ENCODE measurements at places on chromosomes 1 and 21. TPM values are rescaled to one million over a fixed set of nuclear protein-coding genes. Genes with fewer than 3 reads are reported as not detected.

The HTR1D gene
- not detected for total RNA-seq

The RGS13 gene
- not detected for total RNA-seq

The LEMD1 gene
- total RNA-seq: not detected

The SLFNL1 gene
- total RNA-seq: 0.29 TPM

- DNase-seq: no peak
Observed at GRCh38 chr21:38712071-38712470, 93.7 kb upstream of the ETS2 start.

- DNase-seq: no peak
Observed at GRCh38 chr1:210464519-210465039, 135.9 kb downstream of the HHAT start.

The CYP4A22 gene
- 0.32 TPM for total RNA-seq

The ERG gene
- 7.0 TPM for total RNA-seq

The SPRR2A gene
- not detected for total RNA-seq

GRCh38 chr1:226642421-226642820 lies 93.9 kb downstream of the STUM start:
- DNase-seq: no peak

DNA sequence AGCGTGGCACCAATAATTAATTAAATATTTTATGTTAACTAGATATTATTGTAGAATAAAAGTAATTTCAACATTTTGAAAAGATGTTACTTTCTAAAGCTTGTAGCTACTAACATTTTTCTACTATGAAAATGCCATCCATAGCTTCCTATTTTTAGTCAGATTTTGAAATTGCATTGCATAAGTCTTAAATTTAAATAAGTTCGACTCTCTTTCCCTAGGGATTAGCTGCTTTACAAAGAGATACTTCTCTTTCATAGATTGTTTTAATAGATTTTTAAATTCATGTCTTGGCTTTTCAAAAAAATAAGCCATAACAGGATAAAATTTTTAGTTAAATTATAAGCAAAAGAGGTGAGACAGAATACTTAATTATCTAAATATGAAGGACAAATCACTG lies 1279.6 kb downstream of the KCNT2 start:
- DNase-seq: no peak

DNA sequence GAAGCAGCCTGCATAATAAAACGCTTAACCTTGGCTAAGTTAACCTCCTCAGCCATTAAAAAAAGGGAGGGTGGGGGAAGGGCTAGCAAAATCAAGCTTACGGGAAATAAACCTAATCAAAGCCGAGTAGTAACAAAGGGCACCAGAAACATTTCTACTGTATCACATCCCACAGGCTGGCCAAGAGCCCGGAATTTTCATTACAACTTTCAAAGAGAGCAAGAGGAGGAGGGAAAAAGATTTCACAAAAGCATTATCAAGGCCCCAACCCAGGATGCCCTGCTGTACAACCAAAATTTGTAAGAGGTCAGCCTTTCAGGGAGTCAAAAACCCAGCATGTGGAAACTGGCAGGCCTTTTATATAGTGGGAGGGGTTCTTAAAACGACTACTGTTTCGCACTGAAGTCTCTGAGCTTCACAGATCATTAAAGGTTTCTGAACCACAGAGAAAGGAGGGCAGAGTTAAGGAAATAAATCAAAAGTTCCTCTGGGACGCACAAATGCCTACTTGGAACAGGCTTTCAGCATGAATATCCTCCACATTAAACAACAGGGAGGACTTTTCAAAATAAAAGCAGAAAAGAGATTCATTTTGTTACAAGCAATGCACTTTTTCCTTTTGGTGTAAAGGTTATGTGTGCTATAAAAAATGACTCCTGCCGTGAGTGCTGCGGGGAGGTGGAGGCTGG lies 90.4 kb downstream of the SLC45A1 start:
- peak; percentile 62 for DNase-seq

- DNase-seq: no peak
Observed at GRCh38 chr1:185914089-185914488, 179.9 kb downstream of the HMCN1 start.

DNA sequence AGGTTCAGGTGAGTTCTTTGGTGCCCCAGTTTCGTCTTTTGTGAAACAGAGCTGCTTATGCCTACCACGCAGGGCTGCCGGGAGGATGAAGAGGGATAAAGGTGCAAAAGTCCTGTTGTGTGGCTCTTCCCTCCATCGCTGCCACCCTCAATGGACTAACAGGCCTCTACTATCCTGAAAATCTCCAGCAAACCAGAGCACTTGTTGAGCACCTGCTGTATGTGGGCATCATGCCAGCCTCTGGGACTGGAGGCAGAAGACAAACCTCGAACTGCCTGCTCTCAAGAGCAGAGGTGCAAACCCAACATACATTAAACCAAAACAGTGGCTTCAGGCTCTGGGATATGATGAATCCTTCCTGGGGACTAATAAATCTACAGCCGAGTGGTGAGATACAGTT lies 174.1 kb downstream of the ACTL8 start:
- no peak for DNase-seq

The TDRD10 gene
- 0.62 TPM for total RNA-seq

The EVI5 gene
- 12.5 TPM for total RNA-seq

DNA sequence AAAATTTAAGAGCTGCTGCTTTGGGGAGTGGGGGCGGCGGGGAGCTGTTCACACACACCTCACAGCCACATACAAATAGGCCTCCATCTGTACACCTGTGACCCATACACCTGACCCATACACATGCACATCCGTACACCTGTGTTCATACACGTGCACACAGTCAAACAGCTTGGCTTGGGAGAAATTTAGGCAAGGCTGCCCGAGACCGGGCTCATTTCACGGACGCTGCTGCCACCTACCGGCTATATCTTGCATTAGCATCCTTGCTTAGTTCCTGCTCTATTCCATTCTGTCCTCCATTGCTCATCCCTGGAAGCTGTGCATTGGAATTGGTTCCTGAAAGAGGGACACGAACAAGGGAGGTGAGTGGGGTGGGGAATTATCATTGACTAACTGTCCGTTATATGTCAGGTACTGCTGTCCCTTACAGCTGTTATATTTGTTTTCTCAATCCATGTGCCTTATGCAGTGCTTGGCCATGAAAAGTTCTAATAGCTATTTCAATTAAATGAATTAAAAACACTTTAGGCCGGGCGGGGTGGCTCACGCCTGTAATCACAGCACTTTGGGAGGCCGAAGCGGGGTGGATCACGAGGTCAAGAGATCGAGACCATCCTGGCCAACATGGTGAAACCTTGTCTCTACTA lies 37.1 kb upstream of the EPB41 start:
- peak; percentile 66 for DNase-seq

- DNase-seq: no peak
Observed at GRCh38 chr21:21177353-21177986, 179.3 kb downstream of the NCAM2 start.

The ADAMTS4 gene
- total RNA-seq: 12.4 TPM

GRCh38 chr1:27526569-27527222 lies 36.7 kb upstream of the WASF2 start:
- DNase-seq: no peak

DNA sequence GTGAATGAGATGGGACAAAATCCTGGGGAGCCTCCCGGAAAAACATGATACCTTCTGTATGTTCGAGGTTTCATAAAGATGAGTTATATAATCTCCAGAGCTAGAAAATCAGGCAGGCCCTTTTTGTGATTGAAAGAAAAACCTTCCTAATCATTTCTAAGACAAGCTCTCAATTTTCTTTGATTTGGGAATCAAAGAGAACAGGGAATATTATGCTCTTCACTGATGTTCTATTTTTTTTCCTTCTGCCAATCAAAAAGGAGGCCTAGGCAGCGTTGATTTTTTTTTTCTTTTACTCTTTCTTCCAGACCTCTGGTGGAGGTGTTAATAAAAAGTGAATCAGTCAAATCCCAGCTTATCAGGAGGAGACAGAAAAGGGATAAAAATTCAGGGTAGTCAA lies 34.5 kb downstream of the DIRAS3 start:
- no peak for DNase-seq

- peak; percentile 89 for DNase-seq
Observed at GRCh38 chr1:36450270-36450918, at the start of gene OSCP1. Gene OSCP1, minus strand, starts transcription at chr1:36450451. Its CDS starts 82 bp downstream, at chr1:36450369.

The FCRL6 gene
- total RNA-seq: not detected

- no peak for DNase-seq
Observed at GRCh38 chr1:82161700-82162141, 361.0 kb downstream of the ADGRL2 start.

DNA sequence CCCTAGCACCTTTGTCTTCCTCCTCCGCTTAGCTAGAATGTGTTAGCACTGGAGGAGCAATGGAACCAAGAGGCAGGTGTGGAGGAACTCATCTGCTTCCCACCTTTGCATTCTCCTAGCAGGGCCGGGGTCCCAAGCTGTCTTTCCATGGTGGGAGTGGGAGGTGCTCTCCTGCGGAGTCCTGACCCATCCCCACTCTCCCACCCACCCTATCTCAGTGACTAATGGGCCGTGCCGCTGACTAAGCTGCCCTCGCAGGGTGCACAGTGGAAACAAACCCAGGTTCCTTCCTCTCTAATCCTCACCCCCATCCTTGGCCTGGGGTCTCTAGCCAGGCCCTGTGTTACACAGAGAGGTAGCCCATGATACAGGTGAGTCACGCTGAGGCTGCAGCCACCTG lies 177.5 kb downstream of the HIVEP3 start:
- no peak for DNase-seq

- DNase-seq: no peak
Observed at GRCh38 chr21:36379251-36379650, 5.9 kb upstream of the CHAF1B start.
